ENCODE measurements at places on chromosomes 13 and 19. TPM values are rescaled to one million over a fixed set of nuclear protein-coding genes. Genes with fewer than 3 reads are reported as not detected.

Gene C5AR1
- 0.13 TPM for total RNA-seq

Gene LAIR1
- not detected for total RNA-seq

Gene KLHL1
- not detected for total RNA-seq

Gene KANK3
- total RNA-seq: 0.23 TPM

Gene IGFL2
- total RNA-seq: 1.1 TPM

Gene CLIP3
- total RNA-seq: 0.13 TPM

Gene MLNR
- not detected for total RNA-seq

Gene ZNF528
- not detected for total RNA-seq

Gene N4BP2L1
- 0.16 TPM for total RNA-seq

Gene SMAD9
- 0.10 TPM for total RNA-seq

Gene RXFP2
- not detected for total RNA-seq

Gene TPT1
- total RNA-seq: 1,598 TPM
